ENCODE measurements at places on chromosomes 6 and 20.

DNA sequence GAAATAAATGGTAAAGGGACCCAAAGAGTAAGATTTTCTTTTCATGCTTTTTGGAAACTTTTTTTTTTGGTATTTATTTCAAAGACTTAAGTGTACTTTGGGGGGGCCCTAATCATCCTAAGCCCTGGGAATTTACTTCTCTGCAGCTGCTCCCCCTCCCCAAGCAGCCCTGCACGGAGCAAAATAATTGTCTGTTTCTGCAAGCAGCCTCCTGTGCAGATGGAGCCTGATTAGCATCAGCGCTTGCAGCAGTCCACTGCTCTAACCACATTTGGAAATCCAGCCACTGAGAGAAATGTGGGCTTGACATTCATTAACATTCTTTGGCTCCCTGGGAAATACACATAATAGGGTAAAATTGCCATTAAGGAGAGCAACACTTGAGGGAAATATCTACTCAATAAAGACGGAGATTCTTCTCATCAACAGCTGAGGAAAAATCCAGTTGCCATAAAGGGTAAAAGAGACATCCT, 309.2 kb upstream of the MAP3K7 start:
- DNase-seq: no peak

- peak; percentile 66 for DNase-seq
Observed at GRCh38 chr6:159929819-159930218, 39.0 kb downstream of the MAS1 start.

DNA sequence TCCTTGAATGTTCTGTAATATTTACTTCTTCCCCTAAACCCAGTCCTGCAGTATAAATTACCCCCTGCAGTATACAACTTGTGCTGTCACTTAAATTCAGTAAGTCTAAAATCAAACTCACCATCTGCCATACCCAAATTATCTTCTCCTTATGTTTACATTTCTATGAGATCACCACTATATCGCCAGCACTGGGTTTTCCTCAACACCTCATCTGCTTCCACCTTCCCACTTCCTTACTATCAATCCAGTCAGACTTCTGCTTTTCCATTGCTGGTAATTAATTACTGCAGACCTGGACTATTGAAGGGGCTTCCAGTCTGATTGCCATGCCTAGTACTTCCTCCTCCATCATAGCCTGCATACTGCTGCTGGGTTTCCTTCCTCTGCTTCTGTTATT, 15.2 kb downstream of the EFHC1 start:
- no peak for DNase-seq

DNA sequence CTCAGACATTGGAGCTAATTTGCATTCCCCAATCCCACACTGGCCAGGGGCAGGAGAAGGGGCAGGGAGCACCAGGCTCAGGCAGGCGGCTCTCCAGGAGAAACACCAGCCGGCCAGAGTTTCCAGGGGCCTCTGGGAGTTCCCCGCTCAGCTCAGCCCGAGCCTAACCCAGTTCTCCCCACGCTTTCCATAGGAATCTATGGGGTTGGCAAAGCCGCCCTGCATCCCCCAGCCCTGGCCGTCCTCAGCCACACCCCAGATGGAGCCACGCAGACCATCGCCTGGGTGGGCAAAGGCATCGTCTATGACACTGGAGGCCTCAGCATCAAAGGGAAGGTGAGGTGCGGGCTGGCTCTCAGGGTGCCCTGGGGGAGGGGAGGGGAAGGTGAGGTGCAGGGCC, 8.2 kb downstream of the NPEPL1 start:
- DNase-seq: peak; percentile 4

DNA sequence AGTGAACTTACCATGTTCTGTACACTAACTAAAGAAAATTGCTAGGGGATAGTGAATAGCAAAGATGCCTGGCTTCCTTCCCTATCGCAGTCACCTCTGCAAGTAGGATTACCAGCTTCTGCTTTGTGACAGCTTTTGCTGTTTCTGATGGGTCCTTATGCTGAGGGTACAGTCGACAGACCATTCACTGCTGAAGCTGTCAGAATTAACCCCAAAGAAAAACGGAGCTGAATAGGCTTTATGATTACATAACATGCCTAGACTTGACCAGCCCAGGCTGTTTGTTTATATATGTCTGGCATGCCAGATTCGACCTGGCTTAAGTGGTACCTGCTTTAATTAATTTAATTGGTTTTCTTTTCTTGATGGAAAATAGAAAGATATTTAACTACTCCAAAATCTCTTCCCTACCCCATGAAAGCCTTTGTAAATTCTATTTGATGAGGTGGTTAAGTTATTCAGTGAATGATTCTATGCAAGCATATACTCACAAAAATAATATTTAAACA, 21.7 kb upstream of the PRELID3B start:
- DNase-seq: no peak

- peak; percentile 86 for DNase-seq
Observed at GRCh38 chr20:37384683-37385174, 38.8 kb downstream of the SRC start.

- DNase-seq: no peak
Observed at GRCh38 chr6:15435468-15435867, 189.6 kb downstream of the JARID2 start.

DNA sequence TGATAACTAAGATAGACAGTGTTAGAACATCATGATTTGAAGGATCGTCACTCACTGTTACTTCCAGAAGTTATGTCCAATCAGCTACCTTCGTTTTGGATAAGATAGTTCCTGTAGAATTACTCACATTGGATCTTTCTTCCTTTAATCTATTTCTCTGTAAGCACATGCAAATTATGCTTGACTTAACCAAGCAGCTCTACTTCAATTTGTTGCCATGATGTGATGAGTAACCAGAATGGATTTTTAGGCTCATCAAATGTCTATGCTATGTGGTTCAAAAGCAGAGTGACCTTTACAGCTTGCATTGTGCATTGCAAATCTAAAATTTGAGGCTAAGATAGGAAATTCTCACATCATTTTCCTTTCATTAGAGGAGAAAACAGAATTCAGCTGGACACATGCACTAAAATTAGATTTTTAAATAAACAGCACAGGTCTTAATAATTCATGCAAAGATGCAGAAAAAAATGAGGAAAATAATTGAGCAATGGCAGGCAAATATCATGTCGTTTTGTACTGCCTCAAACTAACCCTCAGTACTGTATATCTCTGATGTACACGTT, 76.7 kb upstream of the ZFP64 start:
- no peak for DNase-seq

GRCh38 chr20:41055679-41056078, 27.1 kb downstream of the TOP1 start:
- no peak for DNase-seq

All from activated CD4-positive, alpha-beta T cell treated with anti-CD3 and anti-CD28 coated beads for 36 hours (primary cell).